ENCODE measurements at places on chromosomes 7 and 10. TPM values are rescaled to one million over a fixed set of nuclear protein-coding genes. Genes with fewer than 3 reads are reported as not detected.

TSPAN15 gene
- 59.6 TPM for polyA plus RNA-seq

ENO4 gene
- polyA plus RNA-seq, result 4.8 TPM

PTPRN2 gene
- 7.4 TPM for polyA plus RNA-seq

FAM24B gene
- polyA plus RNA-seq, result 5.8 TPM

GRCh38 chr10:132396494-132397035 lies 435 bp upstream of the PWWP2B start:
- peak; percentile 69 for DNase-seq

DNA sequence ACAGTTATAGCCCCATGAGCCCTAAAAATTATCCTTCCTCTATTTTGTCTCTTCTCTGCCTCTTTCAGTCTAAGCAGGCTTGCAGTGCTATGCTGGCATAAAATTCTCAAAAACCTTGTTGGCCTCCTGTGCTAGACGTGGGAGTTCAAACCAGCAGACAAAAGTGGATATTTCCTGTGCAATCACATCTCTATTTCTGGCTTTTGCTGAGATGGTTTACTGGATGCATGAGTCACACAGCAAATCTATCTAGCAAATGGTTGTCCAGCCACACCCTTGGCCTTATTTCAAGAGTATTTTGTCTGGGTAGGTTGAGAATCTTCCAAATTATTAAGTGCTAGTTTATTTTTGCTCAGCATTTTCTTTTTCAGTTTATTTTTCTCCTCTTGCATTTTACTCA lies 370.8 kb downstream of the CDC14C start:
- DNase-seq, result no peak

GRCh38 chr7:126185959-126186580 lies 1066.7 kb downstream of the GRM8 start:
- DNase-seq, result no peak

DNA sequence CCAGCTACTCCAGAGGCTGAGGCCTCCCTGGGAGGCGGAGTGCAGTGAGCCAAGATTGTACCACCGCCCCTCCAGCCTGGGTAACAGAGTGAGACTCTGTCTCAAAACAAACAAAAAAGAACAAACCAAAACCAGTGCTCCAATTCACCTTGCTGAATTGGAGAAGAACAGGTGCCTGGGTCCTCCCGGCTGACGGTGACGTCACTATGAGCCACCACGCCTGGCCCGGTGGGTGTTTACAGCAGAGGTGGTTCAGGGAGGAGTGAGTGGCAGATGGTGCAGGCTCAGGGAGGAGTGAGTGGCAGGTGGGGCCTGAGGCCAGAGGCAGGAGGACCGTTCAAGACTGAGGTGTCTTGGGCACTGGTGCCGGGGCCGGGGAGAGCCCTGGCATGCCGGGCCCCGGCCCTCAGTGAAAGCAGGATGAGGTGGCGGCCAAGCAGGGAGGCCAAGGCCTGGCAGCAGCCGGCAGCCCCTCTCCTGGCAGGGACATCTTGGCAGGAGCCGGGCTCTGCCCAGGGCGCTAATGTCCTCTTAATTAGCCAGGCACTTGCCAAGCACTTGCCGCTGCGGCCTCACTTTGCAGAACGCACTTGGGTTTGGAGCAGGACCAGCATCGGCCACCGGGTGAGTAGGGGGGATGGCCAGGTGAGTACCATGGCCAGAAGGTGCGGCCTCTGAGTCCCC lies 162.8 kb upstream of the TNRC18 start:
- no peak for DNase-seq

DNA sequence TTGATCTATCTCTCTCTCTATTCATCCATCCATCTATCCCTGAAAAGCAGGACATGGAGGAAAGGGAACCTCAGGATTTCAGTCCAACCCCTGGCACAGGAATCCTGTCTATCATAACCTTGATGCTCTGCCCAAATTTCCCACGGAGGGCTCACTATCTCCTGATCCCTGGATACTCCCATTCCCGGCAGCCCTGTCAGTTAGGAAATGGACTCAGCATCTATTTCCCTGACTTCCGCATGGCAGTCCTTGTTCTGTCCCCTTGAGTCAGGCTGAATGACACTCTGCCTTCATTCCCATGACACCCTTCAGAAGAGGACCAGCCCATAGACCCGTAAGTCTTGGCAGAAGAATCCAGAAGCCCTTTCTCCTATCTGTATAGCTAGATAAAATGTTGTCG lies 77.7 kb downstream of the VWA2 start:
- no peak for DNase-seq

DNA sequence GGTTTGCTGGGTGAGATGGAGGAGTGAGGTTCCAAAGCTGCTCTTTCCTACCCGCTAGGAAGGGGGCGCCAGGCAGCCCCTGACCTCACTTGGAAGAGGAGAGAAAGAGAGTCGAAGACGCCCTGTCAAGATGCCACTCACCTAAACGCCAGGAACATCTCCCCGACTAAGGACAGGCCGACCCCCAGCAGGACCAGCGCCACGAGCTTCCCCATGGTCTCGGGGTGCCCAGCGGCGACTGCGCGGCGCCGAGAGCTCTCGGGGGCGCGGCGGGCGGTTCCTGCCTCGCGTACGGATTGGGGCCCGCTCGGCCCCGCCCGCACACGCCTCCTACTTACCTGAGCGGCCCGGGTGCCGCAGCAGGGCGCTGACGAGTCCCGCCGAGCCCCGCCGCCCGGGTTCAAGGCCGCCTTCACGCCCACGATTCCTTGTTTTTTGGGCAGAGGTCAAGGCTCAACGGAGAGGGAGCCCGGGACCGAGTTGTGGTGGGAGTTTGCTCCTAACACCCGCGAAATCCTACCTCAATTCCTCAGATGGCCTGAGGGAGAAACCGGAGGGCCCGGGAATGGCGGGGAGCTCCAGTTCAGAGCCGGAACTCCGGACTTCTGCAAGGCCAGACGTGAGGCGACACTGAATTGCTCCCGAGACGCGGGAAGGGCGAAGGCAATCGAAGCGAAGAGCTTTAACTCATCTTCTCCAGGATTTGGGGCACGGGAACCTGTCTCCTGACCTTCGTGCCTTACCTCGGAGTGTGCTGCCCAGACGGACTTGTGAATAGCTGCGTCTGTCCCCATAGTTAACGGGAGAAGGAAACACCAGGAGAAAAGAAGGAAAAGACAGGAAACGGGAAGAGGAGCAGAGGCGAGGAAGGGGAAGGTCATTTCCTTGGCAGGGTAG lies at the start of gene PON3:
Gene PON3, minus strand, starts transcription at position 240 of the 897 bp plus-strand sequence. Its CDS starts 25 bp downstream, at position 215.
- DNase-seq, result no peak

GRCh38 chr10:110226926-110227641 lies 19.7 kb downstream of the MXI1 start:
- peak; percentile 42 for DNase-seq

DNA sequence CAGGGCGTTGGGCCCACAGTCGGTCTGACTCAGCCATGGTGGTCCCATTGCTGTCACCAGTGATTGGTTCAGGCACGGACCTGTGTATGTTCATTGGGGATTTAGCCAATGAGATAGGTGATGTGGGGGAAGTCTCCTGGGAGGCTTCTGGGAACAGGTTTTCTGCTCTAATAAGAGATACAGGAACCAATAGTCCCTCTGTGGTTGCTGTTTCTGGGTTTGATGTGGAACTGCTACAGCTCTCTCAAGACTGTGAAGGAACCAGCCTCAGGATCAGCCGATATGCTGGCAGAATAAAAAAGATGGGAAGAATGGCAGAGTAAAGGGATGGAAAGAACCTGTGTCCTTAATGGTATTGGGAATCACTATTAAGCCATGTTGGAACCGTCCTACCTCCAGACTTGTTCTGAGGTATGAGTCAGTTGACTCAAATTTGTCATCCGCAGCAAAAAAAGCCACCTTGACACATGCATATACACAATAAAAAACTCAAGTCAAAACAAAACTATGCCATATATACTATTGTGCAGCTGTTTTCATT lies 70.6 kb downstream of the MCMBP start:
- no peak for DNase-seq

DNA sequence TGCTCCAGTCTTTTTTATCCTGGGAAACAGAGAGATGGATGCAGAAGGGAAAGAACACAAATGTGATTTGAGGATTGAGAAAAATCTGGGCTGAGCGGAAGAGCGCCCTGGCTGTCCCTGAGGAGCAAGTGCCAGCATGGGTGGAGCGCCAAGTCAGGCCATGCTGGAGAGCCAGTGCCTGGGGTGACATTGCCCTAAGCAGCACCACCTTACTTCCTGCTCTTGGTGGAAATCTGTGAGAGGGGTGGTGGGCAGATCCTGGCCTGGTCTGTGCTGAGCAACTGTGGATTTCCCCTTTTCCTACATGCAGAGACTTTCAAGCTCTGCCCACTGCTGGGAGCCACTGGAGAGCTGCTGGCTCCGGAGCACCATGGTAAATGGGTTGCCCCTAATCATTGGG lies 36.9 kb downstream of the DDIT4 start:
- no peak for DNase-seq

DNA sequence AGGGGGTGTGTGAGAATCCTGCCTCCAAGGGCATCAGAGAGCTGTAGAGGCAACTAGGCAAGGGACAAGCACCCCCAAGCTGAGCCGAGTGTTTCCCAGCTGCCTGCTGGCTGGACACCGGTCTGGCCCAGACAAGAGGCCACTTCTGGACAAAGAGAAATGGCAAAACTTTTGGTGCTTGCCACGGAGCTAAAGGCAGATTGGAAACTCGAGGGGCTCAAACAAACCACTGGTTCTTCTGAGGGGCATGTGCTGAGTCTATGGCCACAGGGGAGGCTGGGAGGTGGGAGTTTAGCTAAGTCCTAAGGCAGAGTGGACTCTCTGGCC lies 66.5 kb upstream of the INPP5A start:
- DNase-seq, result no peak

Data from renal pelvis (tissue), 12 donors.